AG08396 (cell line): ENCODE measurements at places on chromosomes 2 and 18.

GRCh38 chr18:4060427-4061281, 394.5 kb downstream of the DLGAP1 start:
- DNase-seq, result no peak

- DNase-seq, result no peak
Measured at GRCh38 chr18:55268628-55269275, 309.5 kb upstream of the CCDC68 start.

GRCh38 chr2:212737392-212738172, 199.0 kb upstream of the ERBB4 start:
- no peak for DNase-seq

- no peak for DNase-seq
Measured at GRCh38 chr2:71417300-71418202, 35.8 kb upstream of the DYSF start.

- DNase-seq, result no peak
Measured at GRCh38 chr2:10286216-10287037, 16.3 kb upstream of the HPCAL1 start.

DNA sequence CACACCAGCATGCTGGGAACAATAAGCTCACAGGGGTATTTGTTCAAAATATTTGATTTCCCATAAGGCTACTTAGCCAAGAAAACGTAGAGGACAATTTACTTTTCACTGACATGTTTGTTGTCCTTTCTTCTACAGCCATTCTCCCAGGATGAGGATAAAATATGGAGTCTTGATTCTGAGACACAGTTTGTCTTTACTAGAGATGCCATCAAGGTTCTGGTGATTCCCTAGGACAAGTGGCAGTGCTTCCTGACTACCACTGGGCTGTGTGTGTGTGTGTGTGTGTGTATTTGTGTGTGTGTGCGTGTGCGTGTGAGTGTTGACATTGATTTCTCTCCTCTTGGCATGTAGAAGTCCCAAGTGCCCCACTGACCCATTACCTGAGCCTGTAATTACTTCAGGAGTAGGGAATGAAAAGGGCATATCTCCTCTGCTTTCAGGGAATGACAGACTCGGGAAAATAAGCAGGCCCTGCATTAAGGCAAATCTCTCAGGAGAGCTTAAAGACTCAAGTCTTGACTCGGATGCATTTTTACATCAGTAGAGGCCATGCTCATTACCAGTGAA, 761.6 kb downstream of the DCC start:
- no peak for DNase-seq

DNA sequence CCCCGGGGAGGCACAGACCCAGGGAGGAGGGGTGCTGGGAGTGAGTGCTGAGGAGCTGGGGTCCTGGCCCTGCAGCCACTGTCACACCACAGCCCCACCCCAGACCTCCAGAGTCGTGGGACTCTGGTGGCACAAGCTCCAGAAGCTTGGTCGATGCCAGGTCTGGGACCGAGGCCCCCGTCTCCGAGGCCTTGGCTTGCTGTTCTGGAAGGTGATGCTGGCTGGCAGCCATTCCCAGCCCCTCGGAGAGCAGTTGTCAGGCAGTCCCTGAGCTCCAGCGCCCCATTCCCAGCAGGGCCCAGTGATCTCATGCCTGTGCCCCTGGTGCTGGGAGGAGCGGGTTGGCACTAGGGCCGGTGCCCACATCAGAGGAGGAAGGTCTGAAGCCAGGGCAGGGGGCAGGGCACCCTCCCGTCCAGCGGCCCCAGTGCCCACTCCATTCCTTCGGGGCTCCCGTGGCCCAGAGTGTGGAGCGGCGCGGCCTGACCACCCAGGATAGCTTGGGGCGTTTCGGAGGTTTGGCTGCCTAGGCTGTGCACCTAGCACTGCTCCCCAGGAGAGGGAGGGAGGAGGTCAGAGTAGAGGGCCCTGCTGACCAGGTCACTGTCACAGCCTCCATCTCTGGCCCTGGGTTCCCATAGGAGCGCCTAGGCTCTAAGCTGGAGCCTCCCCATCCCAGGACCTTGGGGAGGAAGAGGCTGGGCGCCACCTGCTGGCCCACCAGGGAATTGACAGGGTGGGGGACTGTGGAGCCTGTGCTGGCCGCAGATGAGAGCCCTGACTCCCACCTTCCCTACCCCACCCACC, 16.8 kb upstream of the ALPI start:
- DNase-seq, result no peak

DNA sequence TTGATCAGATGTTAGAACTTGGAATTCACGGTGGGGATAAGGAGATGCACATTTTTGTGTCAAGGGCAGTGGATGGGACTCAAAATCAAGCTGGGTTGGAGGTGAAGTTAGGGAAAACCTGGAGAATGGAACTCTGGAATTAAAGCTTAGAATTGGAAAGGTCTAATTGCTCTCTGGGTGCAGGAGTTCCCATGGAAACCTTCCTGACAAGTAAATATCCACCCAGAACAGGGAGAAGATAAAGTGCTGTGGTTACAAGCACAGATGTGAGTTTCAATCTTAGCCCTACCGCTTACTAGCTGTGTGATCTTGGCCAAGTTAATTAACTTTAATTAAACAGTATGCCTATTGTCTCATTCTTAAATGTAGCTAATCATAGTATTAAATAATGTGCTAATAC, 71.3 kb upstream of the TCF7L1 start:
- DNase-seq, result no peak

DNA sequence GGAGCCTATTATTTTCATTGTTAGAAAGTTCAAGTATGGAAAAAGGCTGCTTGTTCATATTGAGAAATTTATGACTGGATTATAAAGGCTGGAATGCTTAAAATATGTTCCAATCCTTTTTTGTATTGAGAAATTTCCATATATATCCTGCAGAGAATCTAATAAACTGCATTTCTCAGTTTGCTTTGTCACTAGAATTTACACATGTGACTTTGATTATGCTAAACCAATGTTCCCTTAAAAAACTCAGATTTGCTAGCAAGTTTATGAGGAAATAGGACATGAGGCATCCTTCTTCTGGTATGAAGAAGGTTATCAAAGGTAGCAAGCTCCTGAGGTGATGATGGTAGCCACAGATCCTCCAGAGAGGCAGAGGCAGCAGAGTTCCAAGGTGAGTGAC, 29.2 kb upstream of the DSEL start:
- DNase-seq, result no peak

DNA sequence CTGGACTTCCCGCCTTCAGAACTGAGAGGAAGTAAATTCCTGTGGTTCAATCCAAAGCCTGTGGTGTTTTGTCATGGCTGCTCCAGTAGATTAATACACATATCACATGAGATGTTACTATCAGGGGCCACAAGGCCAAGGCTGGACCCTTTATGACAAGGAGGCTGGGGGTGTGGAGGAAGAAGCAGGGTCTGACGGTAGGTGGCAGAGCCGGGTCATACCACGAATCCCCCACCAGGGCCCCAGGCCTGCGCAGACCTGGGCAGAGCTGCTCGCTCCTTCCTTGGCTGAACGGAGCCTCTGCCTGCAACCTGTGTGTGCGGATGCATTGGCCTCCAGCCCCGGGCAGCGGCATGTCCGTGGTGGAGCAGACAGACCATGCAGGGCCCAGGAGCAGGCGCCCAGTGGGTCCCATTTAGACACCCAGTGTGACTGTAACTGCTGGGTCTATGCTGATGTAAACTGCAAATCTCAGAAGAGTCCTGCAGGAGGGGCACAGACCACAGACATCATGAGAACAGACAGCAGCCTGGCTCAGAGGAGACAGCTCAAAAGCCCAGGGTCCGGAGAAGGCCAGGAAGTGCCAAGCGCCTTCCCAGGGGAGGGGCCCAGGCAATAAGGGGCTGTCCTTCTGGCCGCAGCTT, 155.2 kb downstream of the PXDN start:
- DNase-seq, result no peak
